Right kidney (tissue), 9 donors: ENCODE measurements at places on chromosomes 5 and 9.

DNA sequence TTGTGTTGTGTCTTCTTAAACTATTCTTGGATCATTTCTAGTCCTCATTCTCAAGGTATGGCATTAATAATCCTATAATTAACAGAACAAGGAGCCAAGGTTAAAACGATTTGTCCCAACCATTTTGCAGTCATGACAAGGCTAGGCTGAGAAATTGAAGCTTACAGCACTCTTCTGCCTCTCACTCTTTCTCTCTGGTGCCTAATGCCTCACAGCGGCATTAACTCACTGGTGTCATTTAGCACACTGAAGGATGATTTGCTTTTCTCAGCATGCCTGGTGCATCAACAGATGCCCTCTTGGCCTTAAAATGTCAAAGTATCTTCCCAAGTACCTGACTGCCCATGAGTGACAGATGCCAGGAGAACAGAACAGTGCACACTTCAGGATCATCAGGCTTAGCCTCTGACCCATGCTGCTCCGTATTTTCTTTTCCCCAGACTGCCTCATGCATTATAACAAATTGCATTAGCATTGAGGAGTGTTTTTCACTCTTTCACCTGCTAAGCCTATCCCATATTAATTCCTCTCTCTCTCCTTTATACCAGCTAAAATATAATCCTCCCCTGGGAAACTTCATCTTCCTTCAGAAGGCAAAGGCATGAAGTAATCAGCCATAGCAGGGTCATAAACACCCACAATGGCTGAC is 61.1 kb upstream of the SV2C start:
- no peak for DNase-seq

GRCh38 chr5:67123819-67124218 is 72.8 kb downstream of the CD180 start:
- no peak for DNase-seq

DNA sequence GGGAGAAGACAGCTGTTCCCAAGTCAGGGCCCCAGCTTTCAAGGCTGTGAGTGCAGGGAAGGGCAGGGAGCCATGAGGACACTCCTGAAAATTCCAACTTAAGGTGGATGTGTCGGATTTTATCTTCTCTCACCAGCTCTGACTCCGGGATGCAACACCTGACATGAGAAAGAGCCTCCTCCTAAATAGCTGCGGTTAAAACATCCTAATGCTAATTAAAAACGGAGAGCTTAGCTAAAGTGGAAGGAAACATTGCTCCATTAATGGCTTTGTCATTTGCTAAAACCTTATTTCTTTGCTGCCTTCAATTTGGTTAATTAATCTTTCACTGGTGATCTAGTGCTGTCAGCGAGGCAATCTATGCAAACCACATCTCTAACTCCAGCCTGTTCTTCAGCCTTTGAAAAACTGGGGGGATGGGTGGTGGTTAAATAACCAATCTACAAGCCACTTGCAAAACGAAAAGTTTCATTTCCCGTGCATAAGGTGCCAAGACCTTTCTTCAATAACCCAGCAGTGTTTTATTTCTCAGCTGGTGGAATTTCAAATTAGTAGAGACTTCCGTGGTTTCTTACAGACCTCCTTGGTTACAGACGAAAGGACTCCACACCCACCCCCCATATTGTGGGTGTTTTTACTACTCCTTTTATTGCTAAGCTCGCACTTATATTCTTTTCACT is 379.6 kb downstream of the MLLT3 start:
- DNase-seq: no peak

DNA sequence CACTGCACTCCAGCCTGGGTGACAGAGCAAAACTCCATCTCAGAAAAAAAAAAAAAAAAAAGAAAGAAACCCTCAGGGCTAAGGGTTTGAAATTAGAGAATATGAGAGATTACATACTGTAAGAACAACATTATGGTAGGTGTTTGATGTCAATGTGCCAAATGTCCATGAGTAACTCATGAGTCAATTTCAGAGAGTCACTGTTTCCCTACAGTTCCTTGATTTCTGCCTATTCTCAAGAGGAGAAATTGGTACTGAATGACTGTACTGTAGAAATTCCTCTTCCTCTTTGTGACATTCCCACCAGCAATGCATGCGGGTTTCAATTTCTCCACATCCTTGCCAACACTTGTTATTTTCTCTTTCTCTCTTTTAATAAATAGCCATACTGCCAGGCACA is 35.2 kb downstream of the MARVELD2 start:
- no peak for DNase-seq

GRCh38 chr9:28770226-28770625 is 1196.9 kb upstream of the C9orf72 start:
- no peak for DNase-seq

GRCh38 chr5:65030056-65030455 is 261.3 kb downstream of the CWC27 start:
- DNase-seq: no peak

DNA sequence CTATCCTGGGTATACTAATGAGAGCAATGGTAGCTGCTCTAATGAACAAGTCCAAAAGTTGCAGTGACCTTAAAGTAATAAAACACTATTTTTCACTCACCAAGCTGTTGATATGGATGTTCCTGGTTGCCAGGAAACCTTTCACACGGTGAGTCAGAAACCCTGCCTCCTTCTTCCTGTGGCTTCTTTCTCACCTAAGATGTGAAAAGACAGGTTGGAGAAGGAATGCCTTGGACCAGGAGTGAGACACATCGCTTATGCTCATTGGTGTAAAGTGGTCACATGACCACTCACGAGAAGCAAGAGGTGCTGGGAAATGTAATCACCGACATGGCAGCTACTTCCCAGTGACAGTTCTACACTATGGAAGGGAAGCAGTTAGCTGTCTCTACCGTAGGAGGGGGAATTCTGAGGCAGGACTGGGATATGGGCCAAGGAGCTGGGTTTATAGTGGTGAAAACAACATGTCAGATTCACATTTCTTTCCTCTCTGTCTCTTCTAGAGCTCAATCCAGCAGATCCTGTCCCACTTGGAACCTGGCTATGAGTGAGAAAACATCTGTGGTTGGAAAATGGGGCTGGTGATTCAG is 320.4 kb upstream of the KLF4 start:
- DNase-seq: no peak

DNA sequence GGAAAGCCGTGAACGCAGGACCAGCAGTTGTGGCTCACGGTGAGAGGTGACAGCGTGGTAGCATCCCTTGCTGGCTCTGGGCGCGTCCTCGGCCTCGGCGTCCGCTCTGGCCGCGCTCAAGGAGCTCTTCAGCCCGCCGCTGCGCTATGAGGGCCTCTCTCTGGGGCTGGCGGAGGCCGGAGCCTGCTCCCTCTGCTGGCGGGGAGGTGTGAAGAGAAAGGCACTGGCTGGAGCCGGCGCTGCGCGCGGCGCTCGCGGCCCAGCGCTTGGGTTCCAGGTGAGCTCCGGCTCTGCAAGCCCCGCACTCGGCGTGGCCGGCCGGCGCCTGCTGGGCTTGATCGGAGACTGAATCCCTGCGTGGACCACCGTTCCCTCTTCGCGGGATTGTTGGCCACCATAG is 705.6 kb downstream of the SEMA5A start:
- DNase-seq: no peak
